ENCODE measurements at places on chromosomes 2 and 18.

DNA sequence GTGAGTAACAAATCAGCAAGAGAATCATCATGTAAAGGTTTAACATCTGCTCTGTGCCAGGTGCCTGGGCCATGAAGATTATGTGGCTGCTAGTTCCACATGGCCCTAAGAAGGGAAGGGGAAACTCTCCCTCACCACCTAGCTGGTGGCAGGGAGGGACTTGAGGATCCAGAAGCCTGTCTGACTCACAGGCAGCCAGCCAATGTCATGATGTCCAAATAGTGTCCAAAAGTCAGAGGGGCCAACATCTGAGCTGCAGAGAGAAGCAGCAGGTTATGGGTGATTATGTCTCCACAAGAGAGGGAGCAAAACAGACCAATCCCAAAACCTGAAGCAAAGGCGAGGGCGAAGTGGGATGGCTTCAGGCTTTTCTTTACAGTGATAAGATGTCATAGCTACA is 61.9 kb upstream of the SPP2 start:
- DNase-seq = no peak

DNA sequence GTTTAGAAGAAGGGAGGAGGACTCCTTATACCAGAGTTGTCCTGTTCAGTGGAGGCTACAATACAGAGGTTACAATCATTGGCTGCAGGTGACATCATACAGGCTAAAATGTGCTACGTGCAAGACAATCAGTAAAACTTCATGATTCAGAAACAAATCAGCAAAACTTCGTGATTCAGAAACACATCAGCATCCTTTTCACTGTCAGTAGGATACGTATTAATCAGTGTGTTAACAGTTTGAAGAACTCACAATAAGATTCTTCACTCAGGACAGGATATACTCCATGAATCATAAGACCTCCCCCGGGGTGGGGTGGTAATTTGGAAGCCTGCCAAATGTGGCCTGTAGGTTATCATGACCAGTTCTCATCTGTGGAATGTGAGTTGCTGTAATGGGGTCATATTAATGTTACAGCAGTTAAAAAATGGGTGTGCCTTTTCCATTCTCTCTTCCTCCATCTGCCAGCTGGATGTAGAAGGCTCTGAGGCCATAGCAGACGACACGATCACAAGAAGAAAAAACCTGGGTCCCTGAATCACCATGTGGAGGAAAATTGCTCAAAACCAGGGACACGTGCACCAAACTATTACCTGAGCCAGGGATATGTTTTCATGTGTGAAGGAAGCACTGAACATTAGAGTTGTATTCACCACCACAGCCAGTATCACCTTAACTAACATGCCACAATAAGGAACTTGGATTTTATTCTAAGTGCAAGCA is 134.8 kb upstream of the CREB1 start:
- no peak for DNase-seq

DNA sequence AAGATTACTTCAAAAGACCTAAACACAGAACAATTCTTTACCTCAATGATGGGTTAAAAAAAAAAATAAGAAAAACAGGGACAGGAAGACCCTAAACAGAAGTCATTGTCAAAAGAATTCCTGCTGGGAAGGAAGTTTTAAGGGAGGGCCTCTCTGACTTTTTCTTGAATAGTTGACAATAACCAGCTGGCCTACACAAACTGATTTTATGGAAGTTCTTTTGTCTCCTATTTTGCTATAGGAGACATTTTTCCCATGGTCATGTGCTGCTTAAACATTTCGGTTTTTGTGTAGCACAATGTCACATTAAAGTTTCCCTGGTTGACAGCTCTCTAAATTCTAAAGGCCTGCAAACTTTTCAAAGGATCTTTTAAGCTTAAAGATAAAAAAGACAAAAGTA is 55.3 kb downstream of the RFTN2 start:
- no peak for DNase-seq

DNA sequence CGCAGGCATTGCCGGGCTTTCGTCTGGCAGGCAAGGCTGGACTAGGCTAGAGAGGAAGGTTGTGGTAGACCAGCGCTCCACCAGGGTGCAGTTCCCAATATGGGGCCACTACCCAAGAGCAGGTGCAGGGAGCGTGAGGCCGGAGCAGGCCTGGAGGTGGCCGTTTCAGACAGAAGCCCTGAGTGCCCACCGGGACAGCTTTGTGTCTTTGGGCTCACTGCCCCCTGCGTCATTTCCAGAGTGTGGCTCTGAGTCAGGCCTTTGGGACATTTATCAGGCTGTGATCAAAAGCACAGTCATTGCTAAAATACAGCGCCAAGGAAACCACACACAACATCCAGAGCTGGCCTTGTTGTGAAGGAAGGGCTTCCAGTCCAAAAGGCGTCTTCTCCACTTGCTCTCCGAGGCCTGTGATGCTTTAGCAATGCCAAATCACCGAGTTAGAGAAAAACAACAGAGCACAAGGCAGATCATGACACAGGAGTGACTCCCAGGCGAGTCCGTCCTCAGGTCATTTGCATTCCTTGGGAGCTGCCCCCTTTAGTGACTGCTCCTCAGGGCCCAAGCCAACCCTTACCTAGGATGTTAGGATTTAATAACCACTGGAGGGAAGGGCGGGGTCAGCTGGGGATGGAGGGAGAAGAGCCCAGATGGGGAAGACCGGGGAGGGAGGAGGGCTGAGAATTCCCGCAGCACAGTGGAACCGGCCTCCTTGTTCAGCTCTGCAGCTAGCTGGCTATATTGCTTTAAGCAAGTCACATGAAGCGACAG is 42.3 kb downstream of the RFX8 start:
- no peak for DNase-seq

DNA sequence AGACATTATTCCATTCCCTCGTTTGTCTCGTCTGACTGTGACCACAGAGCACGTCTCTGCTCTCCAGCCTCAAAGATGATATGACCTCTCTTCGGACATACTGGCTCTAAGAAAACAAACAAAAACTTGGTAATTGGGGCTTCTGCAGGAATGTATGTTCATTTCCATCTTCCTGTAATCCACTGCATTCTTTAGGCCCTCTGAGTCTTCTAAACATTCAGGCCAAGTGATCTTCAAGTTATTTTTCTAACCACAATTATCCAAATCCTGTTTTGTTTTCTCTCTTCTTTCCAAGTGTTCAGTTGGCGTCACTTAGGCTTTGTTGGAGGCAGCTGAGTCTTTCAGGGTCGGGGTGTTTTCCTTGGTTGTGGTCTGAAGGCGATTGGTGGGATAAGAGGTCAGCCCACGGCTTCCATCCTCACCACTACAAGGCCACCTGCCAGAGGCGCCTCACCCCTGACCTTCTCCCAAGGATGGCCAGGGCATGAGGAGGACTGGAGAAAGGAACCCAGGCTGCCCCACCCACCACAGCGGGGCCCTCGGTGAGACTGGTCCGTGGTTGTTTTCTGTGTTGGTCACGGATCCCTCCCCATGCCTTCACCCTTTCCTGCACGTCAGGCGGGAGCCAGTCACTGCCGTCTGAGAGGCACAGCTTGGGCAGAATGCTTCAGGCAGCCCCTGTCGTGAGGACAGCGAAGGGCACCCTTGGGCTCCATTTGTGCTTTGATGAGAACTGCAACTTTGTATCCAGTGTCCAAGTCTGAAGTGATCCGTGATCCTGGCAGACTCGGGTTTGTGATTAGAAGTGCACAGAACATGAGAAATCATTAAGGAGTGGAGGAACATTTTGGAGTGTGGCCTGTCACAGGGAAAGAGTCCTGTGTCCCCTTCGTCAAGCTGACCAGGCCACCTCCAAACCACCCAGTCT is 88.6 kb upstream of the FHL2 start:
- no peak for DNase-seq

DNA sequence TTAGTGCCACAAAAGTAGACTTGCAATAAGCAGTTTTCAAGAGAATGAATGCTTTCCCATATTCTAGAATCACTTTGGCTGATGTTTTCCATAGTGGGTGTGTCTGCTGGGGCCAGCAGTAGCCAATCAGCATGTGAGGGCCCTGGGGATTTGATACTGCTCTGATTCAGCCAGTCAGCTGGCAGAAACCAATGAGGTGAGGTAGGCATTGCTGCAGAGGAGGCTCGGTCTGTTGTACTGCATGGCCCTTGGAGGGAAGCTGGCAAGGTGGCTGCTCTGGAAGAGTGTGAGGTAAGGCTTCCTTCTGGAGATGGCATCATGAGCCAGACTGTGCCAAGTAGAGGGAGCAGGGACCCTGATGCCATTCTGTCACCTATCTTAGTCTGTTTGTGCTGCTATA is 22.7 kb downstream of the TMEM87B start:
- no peak for DNase-seq

DNA sequence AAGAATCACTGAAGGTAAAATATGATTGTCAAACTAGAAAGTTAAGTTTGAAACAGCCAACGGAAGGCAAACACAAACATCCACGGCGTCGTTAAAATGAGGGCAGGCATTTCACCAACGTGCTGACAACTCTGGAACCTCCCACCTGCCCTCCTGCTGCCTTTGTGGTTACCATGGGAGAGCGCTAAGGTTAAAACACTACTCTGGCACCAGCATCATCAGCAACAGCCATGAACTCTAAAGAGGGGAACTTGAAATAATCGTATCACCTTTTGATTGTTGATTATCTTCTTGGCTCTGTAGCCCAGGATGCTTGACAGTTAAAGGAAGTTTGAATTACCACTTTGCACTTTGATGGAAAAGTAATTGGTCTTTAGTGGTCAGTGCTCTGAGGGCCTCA is 34.7 kb downstream of the CYB5A start:
- DNase-seq = no peak

GRCh38 chr2:62706721-62707521 is 1.4 kb downstream of the EHBP1 start:
- no peak for DNase-seq

GRCh38 chr2:160387558-160388262 is 105.9 kb downstream of the RBMS1 start:
- DNase-seq = no peak

GRCh38 chr18:53911200-53911599 is 313.3 kb downstream of the MBD2 start:
- no peak for DNase-seq

DNA sequence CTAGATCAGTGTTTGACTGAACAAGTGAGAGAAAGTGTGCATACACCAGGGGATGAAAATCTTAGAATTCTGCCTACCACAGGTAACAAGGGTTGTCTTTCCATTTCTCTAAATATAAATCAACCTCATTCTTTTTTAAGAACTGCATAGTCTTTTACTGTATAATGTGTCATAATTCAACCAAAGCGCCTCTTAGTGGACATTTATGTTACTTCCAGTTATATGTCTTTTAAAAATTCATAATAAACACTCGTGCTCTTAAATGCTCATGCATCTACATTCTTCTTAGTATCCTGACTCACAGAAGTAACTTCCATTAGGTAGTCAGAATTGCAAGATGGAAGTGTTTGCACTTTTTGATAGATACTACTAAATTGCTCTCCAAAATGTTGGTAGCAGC is 76.2 kb downstream of the CHRNA1 start:
- DNase-seq = no peak

DNA sequence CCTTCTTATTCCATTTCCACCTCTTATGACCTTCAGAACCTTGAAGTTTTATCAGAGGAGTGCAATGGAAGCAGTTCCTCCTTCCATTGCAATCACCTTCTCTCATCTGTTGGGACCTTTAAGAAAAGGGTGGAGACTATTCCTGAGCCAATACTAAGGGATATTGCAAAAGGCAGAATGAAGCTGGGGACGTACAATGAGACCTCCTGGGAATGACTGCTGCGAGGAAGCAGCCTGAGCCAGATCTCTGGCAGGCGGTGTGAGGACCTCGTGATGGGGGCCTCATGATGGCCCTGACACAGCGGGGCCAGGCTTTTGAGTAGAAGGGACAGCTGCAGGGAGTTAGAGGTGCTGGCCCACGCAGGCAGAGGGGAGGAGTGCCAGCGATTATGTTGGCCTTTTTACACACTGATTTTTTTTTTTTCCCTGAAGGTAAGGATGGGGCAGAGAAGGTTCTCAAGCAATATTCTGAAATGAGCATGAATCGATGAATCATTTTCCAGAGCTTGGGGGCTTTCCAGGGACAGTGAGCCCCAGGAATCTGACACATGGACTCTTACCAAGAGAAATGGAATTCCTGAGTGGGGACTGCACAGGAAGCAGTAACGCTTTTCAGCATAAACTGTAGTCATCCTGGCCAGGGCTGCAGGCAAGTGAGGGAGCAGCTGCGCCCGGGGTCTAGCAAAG is 40.0 kb upstream of the LAPTM4A start:
- no peak for DNase-seq

DNA sequence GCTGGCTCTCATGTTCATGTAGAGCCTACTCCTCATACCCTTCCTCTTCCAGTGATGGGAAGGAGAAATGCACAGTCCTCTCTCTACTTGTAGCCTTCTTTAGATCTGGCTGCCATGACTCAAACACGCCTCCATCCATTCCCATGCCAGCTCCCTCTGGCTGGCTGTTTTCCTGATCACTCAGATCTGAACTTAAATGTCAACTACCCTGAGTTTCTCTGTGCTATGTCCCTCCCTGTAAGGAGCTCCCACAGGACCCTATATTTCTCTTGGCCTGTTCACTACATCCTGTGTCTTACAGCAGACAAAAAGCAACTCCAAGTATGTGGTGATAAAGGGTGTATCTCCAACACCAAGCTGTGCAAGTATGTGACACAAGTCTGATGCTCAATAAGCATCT is 152.4 kb downstream of the TCF4 start:
- DNase-seq = no peak

GRCh38 chr18:10895976-10896375 is 253.4 kb downstream of the PIEZO2 start:
- no peak for DNase-seq

- no peak for DNase-seq
Measured at GRCh38 chr2:186991766-186992417, 142.9 kb upstream of the ZSWIM2 start.

DNA sequence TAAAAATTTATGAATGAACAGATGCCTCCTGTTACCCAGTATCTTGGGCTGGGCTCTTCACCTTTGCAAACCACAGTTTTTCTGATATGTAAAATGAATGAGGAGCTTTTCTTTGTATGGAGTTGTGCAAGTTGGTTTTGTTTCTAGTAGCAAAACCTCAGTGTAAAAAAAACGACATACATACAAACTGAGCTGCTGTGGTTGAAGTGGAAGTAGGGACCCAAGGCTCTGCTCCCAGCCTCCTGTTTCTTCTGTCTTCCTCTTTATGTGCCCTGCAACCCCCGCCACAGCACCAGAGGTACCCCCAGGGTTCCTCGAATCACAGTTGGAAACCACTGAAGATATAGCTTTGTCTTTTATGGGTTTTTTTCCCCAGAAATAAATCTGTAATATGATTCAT is 118.1 kb downstream of the MYO1B start:
- peak; percentile 8 for DNase-seq

DNA sequence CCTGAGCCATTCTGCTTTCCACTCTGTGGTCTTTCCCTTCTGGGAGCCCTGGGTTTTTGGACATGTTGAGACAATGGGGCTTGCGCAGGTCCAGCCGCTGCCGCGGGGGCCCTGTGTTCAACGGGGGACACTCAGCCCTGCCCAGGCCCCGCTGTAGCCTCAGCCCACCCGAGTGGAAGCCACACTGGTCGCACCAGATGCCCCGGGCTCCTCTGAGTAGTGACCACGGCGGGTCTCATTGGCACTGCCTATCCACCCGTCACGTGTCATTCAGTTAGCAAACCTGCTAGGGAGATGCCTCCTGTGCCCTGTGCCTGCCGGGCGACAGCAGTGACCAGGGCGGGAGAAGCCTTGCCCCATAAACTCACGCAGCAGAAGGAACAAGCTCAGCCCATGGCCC is 19.1 kb downstream of the D2HGDH start:
- DNase-seq = no peak
